ENCODE measurements at places on chromosomes 16 and 17. TPM values are rescaled to one million over a fixed set of nuclear protein-coding genes. Genes with fewer than 3 reads are reported as not detected.
A peak's percentile ranks its signal among the peaks of the same experiment; 100 is the strongest.

GRCh38 chr17:8059131-8059530 is 20.3 kb downstream of the ALOX15B start:
- H3K27me3 ChIP-seq = peaks cover 33% of the 10 kb centered on the region
- H3K36me3 ChIP-seq = no peaks in the 10 kb centered on the region
- H3K4me3 ChIP-seq = no peak overlapping the region
- no peaks in the 10 kb centered on the region for H3K4me1 ChIP-seq
- no peak for DNase-seq

DNA sequence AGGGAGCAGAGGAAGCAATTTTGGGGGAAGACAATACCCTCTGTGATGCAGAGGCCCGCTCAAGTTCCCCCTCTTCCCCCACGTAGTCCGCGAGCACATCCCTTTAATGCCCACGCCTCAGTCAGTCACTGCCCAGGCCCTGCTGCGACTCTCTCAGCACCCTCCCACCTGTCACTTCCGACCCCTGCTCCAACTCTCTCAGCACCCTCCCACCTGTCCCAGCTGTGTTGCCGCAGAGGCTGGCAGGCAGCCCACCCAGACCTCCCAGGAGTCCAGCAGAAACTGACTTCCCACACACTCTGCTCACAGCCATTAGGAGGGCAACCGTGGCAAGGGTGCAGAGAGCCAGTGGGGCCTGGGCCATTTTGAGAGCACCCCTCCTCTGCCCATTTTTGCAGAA is 92.7 kb downstream of the WSCD1 start:
- H3K4me1 ChIP-seq = peaks cover 4% of the 10 kb centered on the region
- H3K36me3 ChIP-seq = no peaks in the 10 kb centered on the region
- no peak overlapping the region for H3K27ac ChIP-seq
- no peaks in the 10 kb centered on the region for H3K27me3 ChIP-seq
- no peak overlapping the region for H3K4me3 ChIP-seq
- DNase-seq = no peak

GRCh38 chr17:13576661-13577526 is 24.8 kb downstream of the HS3ST3A1 start:
- no peak for DNase-seq
- no peaks in the 10 kb centered on the region for H3K27me3 ChIP-seq
- no peak overlapping the region for H3K27ac ChIP-seq
- no peak overlapping the region for H3K4me3 ChIP-seq
- H3K4me1 ChIP-seq = no peaks in the 10 kb centered on the region
- no peaks in the 10 kb centered on the region for H3K36me3 ChIP-seq

DNA sequence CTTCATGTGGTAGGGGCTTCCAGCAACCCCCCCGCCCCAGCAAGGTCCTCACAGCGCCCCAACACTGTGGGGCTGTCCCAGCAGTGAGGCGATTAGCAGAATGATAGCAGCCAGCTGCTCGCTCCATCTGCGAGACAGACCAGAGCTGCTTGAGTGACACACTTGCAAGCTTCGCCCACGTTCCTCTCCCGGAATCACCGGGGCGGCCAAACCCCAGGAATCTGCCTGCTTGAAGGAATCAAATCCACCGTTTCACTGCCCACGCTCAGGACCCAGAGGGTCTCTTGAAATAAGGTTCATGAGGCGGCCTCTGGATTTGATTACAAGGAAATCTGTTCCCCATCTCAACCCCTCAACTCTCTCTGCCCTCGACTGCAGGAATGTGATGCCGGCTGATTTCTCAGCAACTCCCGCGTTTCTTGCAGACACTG is 356.0 kb downstream of the C16orf95 start:
- H3K27me3 ChIP-seq = peaks cover 17% of the 10 kb centered on the region
- no peaks in the 10 kb centered on the region for H3K4me1 ChIP-seq
- no peak overlapping the region for H3K27ac ChIP-seq
- DNase-seq = no peak
- H3K4me3 ChIP-seq = no peak overlapping the region

DNA sequence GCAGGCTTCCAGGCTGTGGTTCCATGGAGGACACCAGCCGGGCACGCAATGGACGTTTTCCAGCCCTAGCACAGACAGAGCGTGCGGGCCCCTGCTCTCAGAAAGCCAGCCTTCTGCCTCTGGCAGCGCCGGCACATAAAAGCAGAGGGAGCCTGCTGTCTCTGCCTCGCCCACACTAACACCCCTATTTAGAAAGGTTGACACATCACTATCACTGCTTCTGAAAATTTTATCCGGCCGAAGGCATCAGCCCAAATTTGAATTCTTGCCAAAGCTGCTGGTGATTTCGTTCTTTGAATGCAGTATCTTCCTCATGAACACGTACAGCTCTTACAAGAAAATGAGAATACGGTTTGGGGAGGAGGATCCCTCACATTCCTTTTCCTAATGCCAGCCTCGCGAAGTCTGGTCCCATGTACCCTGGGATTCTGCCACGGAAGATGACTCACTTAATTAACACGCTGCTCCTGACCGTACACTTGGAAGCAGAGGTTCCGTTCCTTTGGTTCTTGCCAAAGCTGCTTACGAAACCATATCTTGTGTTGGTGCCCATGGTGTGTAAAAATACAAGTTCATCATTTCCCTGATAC is 1.3 kb upstream of the RAB11FIP3 start:
- no peaks in the 10 kb centered on the region for H3K36me3 ChIP-seq
- no peak overlapping the region for H3K27ac ChIP-seq
- no peak for DNase-seq
- H3K4me3 ChIP-seq = no peak overlapping the region

C16orf96 gene
- total RNA-seq = 0.05 TPM

DNA sequence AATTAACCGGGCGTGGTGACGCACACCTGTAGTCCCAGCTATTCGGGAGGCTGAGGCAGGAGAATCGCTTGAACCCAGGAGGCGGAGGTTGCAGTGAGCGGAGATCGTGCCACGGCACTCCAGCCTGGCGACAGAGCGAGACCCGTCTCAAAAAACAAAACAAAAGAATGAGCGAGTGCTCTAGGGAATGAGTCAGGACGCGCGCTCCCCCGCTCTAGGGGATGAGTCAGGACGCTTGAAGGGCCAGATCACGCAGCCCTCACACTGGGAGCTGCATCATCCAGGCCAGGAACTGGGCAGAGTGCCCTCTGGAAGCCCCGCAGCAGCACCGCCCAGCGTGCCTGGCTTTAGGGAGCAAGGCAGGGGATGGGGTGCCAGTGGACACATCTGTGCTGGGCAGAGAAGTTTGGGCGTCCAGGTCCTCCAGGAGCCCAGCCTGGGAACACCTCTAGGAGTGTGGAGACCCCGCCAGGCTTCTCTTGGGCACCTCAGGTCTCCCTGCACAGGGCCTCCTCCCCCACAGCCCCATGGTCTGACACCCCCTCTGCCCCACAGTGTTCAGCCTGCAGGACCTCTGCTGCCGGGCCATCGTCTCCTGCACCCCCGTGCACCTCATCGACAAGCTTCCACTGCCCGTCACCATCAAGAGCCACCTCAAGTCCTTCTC is 3.9 kb upstream of the WFIKKN1 start:
- H3K27me3 ChIP-seq = peaks cover 15% of the 10 kb centered on the region
- H3K27ac ChIP-seq = no peak overlapping the region
- no peak overlapping the region for H3K4me3 ChIP-seq
- DNase-seq = no peak

SLC6A4 gene
- 0.19 TPM for total RNA-seq

DNA sequence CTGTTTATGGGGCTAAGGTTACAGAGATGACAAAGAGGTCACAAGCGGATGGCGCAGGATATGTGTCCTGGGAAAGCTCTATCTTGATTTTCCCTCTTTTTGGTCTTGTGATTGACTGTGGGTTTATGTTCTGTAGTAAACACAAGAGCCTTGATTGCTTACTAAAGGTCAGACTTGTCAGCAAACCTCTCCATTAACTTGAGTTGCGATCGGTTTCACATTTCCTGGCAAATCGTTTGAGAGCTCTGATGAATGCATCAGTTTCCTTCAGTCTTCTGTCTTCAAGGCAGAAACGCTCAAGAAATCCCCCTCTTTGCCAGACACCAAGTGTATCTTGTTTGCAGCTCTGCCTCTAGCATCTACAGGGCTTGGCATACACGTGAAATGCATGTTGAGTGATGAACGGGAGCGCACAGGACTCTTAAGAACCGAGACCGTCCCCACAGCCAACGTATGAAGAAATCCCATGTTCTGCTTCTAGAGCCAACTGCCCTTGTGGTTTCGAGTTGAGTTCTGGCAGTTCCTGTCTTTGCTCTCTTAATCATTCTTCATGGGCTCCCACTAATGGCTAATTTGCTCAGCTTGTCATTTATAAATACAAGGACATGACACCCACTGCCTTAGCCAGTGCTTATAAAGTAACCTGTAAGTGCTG is 143.3 kb downstream of the PITPNC1 start:
- no peak overlapping the region for H3K4me3 ChIP-seq
- no peak overlapping the region for H3K27ac ChIP-seq
- no peak for DNase-seq

KRTAP1-5 gene
- not detected for total RNA-seq

DNA sequence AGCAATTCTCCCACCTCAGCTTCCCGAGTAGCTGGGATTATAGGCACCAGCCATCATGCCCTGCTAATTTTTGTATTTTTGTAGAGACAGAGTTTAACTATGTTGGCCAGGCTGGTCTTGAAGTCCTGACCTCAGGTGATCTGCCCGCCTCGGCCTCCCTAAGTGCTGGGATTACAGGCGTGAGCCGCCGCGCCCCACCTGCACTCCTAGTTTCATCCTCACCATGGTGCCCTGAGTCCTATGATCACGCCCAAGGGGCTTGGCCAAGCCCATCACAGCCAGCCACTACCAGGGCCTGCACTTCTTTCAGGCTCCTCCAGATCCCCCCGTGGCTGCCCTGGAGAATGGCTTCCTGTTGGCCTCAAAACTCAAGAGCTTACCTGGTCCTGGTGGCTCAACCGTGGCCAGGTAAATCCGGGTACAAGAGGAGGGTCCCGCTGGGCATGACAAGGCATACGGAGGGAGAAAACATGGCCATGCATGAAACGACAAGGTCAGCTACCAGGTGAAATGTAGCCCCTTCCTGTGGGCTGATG is 20.4 kb upstream of the TFAP4 start:
- H3K36me3 ChIP-seq = no peaks in the 10 kb centered on the region
- H3K27me3 ChIP-seq = peaks cover 9% of the 10 kb centered on the region
- no peak overlapping the region for H3K27ac ChIP-seq
- DNase-seq = no peak
- no peak overlapping the region for H3K4me3 ChIP-seq

SLC22A31 gene
- 0.33 TPM for total RNA-seq

FOXF1 gene
- total RNA-seq = 0.05 TPM

GRCh38 chr16:74297145-74297665 is 591 bp downstream of the PSMD7 start:
- H3K4me1 ChIP-seq = peaks cover 16% of the 10 kb centered on the region
- H3K27ac ChIP-seq = peak overlapping the region; percentile 94
- no peak for DNase-seq
- no peaks in the 10 kb centered on the region for H3K27me3 ChIP-seq
- peaks cover 37% of the 10 kb centered on the region for H3K36me3 ChIP-seq

DNA sequence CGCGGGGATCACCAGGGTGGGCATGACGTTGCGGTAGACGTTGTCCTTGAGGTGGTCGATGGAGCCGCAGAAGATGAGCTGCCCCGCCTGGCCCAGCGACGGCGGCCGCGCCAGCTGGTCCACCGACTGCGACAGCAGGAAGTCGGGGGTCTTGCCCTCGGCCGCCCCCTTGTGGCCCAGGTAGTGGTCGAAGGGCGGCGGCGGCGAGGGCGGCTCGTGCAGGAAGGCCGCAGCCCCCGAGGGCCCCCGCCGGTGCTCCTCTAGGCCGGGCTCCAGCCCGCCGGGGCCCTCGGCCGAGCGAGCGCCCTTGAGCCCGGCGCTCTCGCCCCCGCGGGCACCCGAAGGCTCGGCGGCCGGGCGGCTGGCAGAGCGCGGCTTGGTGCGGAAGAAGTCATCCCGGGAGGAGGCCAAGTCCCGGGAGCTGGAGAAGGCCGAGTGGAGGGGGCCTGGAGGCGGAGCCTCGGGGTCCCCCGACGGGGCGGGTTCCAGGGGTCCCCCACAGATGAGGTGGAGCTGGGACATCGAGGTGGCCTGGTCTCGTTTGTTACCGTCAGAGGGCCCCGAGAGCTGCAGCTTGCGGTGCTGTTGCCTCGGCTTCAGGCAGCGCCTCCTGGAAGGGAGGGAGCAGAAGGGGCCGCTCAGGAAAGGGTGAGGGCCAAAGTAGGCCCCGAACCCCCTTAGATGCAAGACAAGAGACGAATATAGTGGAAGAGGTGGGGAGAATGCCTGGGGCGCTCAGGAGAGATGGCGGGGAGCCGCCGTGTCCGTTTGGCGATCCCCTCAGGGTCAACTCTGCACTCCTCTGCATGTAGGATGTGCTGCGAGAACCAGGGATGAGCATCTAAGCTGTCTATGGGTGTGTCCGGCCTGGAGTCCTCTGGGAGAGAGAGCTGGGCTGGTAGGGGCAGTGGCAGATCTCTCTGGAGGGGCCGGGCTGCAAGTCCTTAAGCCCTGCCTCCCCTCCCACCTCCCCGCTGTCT is 8.8 kb downstream of the FAM171A2 start:
- H3K27ac ChIP-seq = no peak overlapping the region
- DNase-seq = peak; percentile 50
- peaks cover 49% of the 10 kb centered on the region for H3K27me3 ChIP-seq
- H3K4me3 ChIP-seq = peak overlapping the region; percentile 56
- H3K4me1 ChIP-seq = peaks cover 8% of the 10 kb centered on the region

GRCh38 chr17:83195330-83196023 is 116.1 kb downstream of the METRNL start:
- H3K4me3 ChIP-seq = no peak overlapping the region
- peaks cover 37% of the 10 kb centered on the region for H3K4me1 ChIP-seq
- no peak for DNase-seq
- H3K27me3 ChIP-seq = peaks cover 19% of the 10 kb centered on the region
- H3K36me3 ChIP-seq = no peaks in the 10 kb centered on the region
- H3K27ac ChIP-seq = no peak overlapping the region

RILP gene
- 5.4 TPM for total RNA-seq

MYCBPAP gene
- 1.2 TPM for total RNA-seq

GRCh38 chr16:54034684-54035083 is 251.9 kb downstream of the IRX3 start:
- H3K4me1 ChIP-seq = no peaks in the 10 kb centered on the region
- DNase-seq = no peak
- no peak overlapping the region for H3K4me3 ChIP-seq
- no peaks in the 10 kb centered on the region for H3K27me3 ChIP-seq

SAMD14 gene
- total RNA-seq = 0.42 TPM

FBXO39 gene
- 0.09 TPM for total RNA-seq

- DNase-seq = no peak
- no peak overlapping the region for H3K27ac ChIP-seq
- H3K27me3 ChIP-seq = no peaks in the 10 kb centered on the region
- no peaks in the 10 kb centered on the region for H3K4me1 ChIP-seq
- H3K4me3 ChIP-seq = no peak overlapping the region
- H3K36me3 ChIP-seq = no peaks in the 10 kb centered on the region
Measured at GRCh38 chr17:73334771-73335513, 23.1 kb upstream of the CDC42EP4 start.

TNFSF13 gene
- total RNA-seq = 6.4 TPM

GRCh38 chr17:81037026-81037797 is 2.3 kb downstream of the BAIAP2 start:
- peaks cover 42% of the 10 kb centered on the region for H3K4me1 ChIP-seq
- H3K4me3 ChIP-seq = no peak overlapping the region
- H3K27me3 ChIP-seq = peaks cover 17% of the 10 kb centered on the region
- DNase-seq = no peak
